CD4-positive, alpha-beta T cell (primary cell): ENCODE measurements at places on chromosomes 4 and X.

GRCh38 chrX:136497556-136498052, at the start of gene HTATSF1:
Gene HTATSF1 (plus strand): TSS chrX:136497592. CDS start chrX:136497685, 93 bp downstream.
- DNase-seq, result no peak

- no peak for DNase-seq
Measured at GRCh38 chrX:119991005-119991787, 47.6 kb upstream of the NKAP start.

GRCh38 chrX:109190542-109190941, 291.3 kb downstream of the GUCY2F start:
- DNase-seq, result no peak

- no peak for DNase-seq
Measured at GRCh38 chrX:79715448-79715847, 299.1 kb upstream of the TBX22 start.

GRCh38 chr4:41057467-41057866, 156.9 kb downstream of the APBB2 start:
- DNase-seq, result no peak
